ENCODE measurements at places on chromosomes 3 and 15.

DNA sequence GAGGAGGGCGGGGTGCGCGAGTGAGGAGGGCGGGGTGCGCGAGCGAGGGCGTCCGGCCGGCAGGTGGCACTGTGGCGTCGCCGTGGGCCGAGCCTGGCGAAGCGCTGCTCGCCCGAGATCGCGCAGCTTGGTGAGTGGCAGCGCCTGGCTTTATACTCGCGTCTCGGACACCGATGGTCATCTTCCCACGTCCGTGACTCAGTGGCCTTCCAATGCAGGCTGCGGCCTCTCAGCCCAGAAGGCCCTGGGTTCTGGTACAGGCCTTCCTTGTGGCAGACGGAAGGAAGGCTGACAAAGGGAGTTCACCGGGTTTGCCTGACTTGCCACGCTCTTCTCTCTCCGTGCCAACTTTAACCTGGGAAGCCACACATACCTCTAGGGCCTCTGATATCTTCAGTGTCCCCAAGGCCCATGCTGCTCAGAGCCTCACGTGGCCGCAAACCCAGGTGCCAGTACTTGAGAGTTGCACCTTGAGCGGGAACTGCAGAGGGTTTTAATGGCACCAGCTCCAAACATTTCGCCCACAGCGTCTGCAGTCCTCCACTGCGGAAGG, 195.3 kb upstream of the LYSMD4 start:
- peak; percentile 87 for DNase-seq

DNA sequence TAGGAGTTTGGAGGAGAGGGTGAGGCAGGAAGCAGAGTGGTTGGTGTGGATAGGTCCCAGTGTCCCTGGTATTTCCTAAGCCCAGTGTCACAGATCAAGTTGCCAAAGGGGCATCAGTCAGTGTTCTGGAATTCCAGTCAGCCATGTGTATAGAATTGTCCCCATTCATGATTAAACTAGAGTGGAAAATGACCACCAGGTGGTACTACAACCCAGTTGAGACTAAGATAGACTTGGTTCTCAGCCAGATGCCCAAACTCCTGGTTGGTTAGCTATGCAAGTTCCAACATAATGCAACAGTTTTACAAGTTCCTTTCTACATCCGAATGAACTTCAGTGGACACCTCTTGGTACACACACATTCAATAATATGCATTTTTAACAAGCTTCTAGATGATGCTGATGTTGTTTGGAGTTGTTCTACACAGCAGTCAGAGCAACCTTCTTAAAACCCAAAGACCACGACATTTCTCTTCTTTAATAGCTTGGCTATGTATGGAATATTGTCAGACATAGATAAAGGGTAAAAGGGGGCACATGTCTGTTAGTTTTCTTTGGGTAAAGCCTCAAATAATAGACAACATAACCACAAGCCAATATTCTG, 8.4 kb upstream of the ATR start:
- no peak for DNase-seq

GRCh38 chr3:156307704-156308103, 187.3 kb downstream of the KCNAB1 start:
- DNase-seq, result no peak

DNA sequence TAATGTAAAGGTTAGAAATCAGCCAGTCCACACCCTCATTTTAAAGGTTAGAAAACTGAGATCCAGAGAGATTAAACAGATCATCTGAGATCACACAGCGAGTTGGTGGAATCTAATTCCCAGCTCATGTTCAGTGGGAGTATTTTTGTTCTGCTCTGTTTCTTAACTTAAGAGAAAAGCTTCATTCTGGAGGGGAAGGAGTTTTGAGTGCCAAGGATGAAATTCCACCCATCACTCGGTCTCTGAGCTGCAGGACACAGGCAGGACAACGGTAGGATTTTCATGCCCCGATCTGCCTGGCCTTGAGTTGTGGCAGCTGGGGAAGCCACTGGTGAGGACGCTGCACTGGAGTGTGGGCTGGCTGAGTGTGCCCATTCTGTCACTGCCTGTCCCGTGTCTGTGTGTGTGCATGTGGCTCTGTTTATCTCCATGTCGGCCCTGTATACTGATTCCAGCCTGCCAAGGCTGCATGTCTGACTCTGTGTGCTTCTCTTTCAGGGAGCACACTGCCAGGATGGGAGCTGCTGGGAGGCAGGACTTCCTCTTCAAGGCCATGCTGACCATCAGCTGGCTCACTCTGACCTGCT, 94.3 kb downstream of the CEMIP start:
- DNase-seq, result no peak

GRCh38 chr3:155785662-155786295, 20.3 kb downstream of the C3orf33 start:
- no peak for DNase-seq

DNA sequence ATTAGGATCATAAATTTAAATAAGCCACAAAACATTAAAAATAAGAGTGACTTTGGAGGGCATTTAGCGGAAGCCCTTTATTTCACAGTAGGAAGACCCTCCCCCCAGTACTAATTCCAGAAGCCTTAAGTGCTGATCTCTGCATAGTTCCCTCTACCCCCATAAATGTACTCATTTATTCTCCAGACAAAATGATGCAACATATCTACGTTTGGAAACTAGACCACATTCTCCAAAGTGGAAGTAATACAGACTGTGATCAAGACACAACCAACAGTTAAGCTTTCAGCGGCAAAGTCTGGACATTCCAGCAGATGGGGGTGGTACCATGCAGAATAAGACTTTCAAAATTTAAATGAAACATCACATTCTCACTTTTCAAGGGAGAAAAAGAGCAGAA, 44.8 kb upstream of the RPS17 start:
- no peak for DNase-seq

DNA sequence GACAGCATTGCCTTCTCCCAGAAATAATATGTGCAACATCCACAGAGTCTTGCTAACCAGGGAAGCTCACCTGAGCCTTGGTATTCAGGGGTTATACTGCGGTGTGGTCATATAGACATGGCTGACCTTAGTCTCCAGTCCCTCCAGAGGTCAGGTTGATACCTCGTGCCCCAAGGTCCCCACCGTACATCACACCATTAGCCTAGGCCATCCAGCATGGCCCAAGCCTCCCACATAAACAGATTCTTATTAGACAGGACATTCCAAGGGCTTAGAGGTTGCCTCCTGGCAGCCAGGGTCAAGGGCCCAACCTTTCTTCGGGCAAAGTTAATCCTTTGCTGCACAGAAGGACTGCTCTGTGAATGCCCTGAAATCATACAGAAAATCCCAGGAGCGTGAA, 18.8 kb downstream of the ACAN start:
- no peak for DNase-seq

Data from activated naive CD4-positive, alpha-beta T cell (primary cell).